Stimulated activated effector memory CD8-positive, alpha-beta T cell treated with anti-CD3 and anti-CD28 coated beads, Interleukin-12 subunit alpha, Interleukin-12 subunit beta, amount 100 ng/mL, for 72 hours (primary cell): ENCODE measurements at places on chromosomes 7 and 10.

- peak; percentile 44 for DNase-seq
Measured at GRCh38 chr10:118698421-118698820, 56.3 kb downstream of the CACUL1 start.

- no peak for DNase-seq
Measured at GRCh38 chr10:73414230-73414945, 530 bp upstream of the ANXA7 start.

DNA sequence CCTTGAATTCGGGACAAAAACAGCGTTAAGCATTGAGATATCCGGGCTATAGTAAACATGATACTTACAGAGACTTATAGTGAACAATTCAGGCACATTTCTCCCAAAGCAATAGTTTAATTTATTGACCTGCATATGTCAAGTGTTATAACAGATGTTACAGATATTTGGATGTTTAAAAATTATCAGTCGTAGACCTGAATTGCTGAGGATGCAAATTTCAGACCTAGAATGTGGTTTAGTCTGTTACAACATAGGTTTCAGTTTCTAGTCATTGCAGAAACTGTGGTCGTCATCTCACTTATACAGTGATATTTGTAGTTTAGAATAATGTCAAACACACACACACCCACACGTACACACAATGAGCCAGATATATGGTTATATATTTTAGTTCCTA lies 85.2 kb downstream of the VTI1A start:
- no peak for DNase-seq

DNA sequence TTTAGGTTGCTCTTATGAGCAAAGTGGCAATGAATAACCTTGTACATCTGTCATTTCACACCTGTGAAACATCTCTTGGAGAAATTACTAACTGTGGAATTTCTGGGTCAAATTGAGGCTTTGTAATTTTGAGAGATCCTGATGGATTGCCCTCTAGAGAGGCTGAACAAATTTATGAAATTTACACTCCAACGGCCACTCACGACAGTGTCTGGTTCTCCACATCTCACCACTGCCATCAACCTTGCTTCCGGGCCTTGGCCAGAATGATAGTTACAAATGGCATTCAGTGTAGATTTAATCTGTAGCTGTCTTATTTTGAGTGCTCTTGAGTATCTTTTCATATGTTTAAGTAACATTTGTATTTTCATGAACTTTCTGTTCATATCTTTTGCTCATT lies 117.4 kb downstream of the TMEM178B start:
- no peak for DNase-seq

DNA sequence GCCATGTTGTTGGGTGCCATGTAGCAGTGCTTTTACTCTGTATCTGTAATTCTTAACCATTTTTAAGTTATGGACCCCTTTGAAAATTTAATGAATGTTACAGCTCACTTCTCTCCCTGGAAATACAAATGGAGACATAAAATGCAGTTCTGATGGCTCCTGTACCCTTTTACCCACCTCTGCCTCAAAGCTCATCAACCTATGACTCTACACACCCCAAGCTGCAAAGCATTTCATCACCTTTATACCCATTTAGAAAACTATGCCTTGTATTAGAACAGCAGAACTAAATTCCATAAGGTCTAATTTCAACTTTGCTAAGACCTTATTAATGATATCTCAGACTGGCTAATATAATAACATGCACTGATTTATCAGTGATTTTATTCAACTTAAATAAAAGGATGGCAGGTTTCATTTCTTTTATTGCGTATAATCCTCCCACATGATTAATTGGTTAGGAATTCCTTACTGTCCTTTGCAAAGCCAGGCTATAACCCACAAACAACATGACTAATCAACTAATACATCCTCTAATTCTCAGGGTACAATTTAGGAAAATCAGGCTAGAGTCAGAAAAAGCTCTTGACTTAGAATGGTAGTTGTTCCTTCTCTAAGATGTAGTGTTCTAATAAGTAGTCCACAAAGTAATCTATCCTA lies 68.1 kb downstream of the CPEB3 start:
- DNase-seq, result no peak

- no peak for DNase-seq
Measured at GRCh38 chr7:29372351-29373090, 177.9 kb downstream of the CHN2 start.

DNA sequence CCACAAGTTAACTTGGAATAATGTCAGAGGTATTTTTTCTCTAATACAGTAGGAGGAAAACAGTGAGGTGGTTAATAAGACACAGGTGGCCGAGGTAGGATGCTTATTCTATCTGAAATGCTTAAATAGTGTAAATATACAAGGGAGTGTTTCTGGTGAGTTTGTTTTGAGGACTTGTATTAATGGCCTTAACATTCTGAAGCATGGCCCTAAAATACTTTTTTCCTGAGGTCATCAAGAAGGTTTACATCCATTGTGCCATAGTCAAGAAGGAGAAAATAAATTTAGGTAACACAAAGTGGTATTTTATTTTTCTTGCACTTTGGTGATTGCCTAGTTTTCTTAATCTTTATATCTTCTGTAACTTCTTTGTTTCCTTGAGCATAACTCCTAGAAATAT lies 18.8 kb downstream of the GNAI1 start:
- no peak for DNase-seq

DNA sequence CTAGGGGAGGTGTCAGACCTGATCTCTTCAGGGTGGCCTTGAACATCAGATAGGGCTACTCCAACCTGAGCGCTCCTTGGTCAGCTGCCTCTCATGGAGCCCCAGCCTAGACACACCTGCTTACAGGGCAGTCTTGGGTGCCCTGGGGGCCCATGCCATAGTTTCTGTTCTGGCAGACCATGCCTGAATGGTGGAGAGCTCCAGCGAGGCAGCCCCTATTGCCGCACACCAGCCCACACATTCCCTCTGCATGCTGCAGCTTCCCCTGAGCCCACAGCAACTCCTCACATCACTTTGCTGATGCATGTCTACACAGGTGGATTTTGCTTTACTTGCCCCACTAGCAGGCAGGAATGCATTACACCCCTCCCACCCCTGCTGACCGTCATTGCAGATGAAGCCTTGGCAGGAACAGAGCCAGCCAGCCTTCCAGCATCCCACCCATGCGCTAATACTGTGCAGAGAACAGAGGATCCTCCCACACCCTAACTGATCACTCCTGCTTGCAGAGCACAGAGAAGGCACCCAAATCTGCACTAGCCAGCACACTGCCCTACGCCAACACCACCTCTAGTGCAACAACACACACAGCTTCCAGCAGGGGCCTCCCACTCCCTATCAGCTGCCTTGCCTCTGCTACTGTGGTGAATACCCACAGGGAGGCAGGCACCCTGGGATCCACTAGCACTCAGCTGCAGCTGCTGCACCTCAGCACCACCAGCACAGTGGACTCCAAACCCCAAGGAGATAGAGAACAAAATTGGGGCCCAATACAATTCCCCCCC lies 43.0 kb upstream of the GRM3 start:
- no peak for DNase-seq

DNA sequence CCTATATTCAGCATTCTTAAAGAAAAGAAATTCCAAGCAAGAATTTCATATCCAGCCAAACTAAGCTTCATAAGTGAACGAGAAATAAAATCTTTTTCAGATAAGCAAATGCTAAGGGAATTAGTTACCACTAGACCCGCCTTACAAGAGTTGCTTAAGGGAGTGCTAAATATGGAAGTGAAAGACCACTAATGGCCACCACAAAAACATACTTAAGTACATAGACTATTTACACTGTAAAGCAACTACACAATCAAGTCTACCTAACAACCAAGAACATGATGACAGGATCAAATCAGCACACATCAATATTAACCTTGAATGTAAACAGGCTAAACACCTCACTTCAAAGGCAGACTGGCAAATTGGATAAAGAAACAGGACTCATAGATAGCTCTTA lies 42.2 kb upstream of the NME8 start:
- no peak for DNase-seq

GRCh38 chr7:44177570-44178131 lies 11.6 kb downstream of the GCK start:
- DNase-seq, result no peak

GRCh38 chr7:73973091-73973490 lies 54.9 kb upstream of the ELN start:
- no peak for DNase-seq

GRCh38 chr7:25379351-25380300 lies 151.3 kb upstream of the NPVF start:
- DNase-seq, result no peak

DNA sequence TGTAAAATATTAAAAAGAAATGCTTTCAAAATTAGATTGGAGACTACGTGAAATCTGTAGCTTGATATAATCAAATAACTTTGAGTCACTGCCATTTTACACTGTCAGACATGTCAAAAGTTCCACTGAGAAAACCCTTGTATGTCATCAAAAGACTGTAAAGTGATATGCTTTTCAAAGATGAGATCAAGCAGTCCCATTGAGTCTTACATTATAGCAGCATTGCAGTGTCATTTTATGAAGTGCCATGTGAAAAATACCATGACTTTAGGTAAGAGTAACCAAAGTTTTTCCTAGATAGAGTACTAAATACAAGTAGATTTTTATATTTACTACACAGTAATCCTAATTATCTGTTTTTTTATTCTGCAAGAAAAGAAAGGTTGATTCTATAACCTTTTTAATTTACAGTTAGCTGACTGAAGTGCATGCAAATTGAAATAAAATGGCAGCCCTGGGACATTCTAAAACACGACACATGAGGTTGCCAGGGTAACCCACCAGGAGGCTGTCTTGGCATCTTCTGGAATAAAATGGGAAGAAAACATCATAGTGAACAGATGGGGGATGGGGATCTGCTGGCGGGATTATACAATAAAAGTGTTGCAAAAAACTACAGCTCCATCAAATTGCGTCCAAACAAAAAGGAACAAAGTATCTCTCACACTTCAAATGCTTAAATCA lies 91.3 kb upstream of the TMEM106B start:
- DNase-seq, result no peak

- DNase-seq, result no peak
Measured at GRCh38 chr10:96896884-96897589, 64.9 kb downstream of the LCOR start.

DNA sequence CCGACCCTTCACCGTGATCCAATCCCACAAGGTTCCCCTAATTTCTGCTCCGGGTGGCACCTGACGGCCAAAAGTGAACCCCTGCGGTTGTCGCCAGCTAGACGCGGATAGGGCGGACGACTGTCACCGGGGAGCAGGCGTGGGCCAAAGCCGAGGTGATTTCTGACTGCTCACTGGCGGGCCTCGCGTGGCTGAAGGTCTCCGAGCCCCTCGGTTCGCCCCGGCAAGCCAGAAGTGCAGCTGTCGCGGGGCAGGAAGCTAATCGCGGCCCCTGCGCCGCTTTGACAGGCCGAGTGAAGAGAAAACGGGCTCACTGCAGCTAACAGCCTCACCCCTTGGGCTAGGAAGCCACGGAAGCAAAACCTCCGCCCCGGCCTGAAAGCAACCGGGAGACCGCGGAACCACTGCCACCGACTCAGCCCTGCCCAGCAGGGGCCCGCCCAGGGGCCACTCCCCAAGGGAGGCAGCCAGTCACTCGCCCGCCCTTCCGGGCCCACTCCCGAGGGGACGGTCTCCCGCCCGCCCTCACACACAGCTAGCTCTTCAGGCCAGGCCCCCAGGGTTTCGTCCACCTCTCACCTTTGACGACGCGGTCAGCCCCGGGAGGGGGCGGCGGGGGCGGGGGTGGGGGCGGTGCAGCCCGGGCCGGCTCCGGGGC lies 469 bp downstream of the PPP3CB start:
- DNase-seq, result peak; percentile 94

- DNase-seq, result no peak
Measured at GRCh38 chr10:35426657-35427056, 90.3 kb downstream of the CCNY start.

- DNase-seq, result no peak
Measured at GRCh38 chr10:124546957-124547646, 85.5 kb downstream of the LHPP start.

GRCh38 chr7:44309271-44310091 lies 15.9 kb downstream of the CAMK2B start:
- peak; percentile 58 for DNase-seq

GRCh38 chr10:125084191-125084613 lies 76.2 kb downstream of the CTBP2 start:
- DNase-seq, result no peak

DNA sequence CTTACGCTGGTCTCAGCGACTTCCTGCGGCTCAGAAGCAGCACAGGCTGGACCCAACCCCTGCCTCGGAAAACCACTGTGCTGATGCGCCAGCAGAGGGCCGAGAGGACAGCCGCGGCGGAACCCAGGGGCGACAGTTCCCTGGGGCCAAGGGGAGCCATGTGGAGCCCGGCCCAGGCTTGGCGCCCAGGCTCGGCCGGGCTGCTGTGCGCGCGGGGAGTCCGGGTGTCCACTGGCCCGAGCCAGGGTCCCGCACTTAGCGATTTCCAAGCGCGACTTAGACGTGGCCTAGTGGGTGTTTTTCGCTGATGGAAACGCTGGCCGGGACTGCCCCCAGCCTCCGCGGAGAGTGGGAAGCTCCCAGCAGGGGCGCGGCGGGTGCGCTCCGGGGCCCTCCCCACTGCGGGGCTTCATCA lies 18.6 kb upstream of the ZNF32 start:
- DNase-seq, result no peak

- no peak for DNase-seq
Measured at GRCh38 chr7:139118234-139118804, 8.8 kb upstream of the ZC3HAV1 start.

GRCh38 chr7:50664937-50665336 lies 99.7 kb upstream of the DDC start:
- no peak for DNase-seq

DNA sequence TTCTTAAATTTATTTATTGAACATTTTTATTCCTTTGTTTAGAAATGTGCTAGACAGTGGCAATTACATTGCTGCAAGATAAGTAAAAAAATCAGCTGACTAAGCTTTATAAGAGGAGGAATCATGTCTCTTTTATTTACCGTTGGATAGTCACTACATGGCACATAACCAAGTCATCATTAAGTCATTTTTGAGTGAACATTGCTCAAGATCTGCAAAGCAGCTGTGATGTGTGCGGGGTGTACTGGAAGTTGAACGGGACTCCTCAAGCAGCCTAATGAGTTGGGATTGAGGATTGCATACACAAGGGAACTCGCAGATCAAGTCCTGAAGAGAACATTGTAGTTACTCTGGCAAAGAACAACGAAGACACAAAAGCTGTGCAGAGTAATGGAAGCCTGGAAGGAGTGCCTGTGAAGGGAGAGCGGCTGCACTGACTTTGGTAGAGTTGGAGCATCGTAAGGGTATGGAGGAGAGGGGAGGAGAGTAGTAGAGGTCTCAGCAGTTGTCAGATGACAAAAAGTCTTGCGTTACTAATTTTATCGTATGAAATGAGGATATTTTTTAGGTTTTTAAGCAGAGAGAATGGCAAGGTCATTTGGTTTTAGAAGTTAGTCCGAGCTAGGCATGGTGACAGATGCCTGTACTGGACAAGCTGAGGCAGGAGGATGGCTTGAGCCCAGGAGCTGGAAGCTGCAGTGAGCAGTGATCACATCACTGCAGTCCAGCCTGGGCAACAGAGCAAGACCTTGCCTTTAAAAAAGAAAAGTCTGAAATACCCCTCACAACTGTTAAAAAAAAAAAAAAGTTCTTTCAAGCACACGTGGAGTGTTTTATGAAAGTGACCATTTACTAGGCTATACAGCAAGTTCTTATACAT lies 95.1 kb downstream of the BMPR1A start:
- DNase-seq, result no peak
